ENCODE measurements at places on chromosomes 11 and 22. TPM values are rescaled to one million over a fixed set of nuclear protein-coding genes. Genes with fewer than 3 reads are reported as not detected.

MIOX gene
- not detected for total RNA-seq

SCGB2A2 gene
- not detected for total RNA-seq

CNGA4 gene
- total RNA-seq, result 0.85 TPM

KDM4E gene
- not detected for total RNA-seq

UCP2 gene
- 16.9 TPM for total RNA-seq

OOSP3 gene
- not detected for total RNA-seq

MTMR3 gene
- total RNA-seq, result 97.8 TPM

CTSW gene
- 1.9 TPM for total RNA-seq

VPREB1 gene
- not detected for total RNA-seq

LARGE1 gene
- 156 TPM for total RNA-seq

CHRNA10 gene
- total RNA-seq, result 5.0 TPM

OR51B2 gene
- total RNA-seq, result not detected

All from Peyer's patch (tissue), 4 donors.